T-cell (primary cell): ENCODE measurements at places on chromosomes 1 and 21. TPM values are rescaled to one million over a fixed set of nuclear protein-coding genes. Genes with fewer than 3 reads are reported as not detected.

- DNase-seq: no peak
Observed at GRCh38 chr21:46000731-46001641, 19.4 kb downstream of the COL6A1 start.

- DNase-seq: no peak
Observed at GRCh38 chr1:100292711-100293110, 26.7 kb downstream of the RTCA start.

HPDL gene
- total RNA-seq: 0.68 TPM

GRCh38 chr21:45150638-45151131 is 76.3 kb downstream of the ADARB1 start:
- DNase-seq: no peak

- DNase-seq: peak; percentile 81
Observed at GRCh38 chr1:26692793-26693490, 2.9 kb upstream of the ARID1A start.

ABCA4 gene
- total RNA-seq: not detected

DNA sequence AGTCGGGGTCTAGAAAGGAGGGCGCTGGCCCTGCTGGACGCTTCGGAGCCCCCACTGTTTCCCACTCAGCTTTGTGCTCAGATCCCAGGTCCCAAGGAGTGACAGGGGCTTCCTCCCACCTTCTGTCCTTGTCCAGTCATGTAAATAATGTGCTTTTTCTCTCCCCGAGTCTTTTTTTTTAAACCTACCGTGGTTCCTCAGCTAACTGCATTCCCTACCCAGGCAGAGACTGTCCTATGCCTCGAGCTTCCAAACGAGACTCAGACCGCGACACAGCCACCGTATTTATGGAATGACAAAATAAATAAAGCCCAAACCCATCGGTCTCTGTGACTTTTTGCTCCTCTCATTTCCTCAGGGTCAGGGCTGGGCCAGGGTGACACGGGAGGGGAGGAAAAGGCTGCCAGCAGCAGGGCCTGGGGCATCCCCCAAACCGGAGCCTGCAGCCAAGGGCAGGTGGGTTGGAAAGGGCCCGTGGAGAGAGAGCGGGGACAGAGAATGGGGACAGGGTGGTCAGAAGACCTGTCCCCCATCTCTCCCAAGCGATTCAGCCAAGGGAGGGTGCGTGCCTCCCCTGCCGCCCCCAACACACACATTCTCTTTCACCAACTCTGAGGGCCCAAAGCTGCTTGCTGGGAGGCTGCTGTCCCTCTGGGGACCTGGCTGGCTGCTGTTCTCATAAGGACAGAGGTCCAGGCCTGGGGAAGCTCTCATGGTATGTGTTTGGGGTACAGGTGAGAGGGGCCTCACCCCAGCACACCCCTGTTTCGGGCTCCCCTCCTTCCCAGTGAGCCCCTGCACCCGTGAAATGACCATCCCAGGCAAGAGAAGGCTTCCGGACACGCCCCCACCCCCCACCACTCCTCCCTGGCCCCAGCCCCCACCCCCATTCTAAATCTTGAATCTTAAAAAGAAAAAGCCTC is 55.4 kb downstream of the KCNAB2 start:
- DNase-seq: no peak

FUCA1 gene
- 5.6 TPM for total RNA-seq

BSND gene
- not detected for total RNA-seq

DNA sequence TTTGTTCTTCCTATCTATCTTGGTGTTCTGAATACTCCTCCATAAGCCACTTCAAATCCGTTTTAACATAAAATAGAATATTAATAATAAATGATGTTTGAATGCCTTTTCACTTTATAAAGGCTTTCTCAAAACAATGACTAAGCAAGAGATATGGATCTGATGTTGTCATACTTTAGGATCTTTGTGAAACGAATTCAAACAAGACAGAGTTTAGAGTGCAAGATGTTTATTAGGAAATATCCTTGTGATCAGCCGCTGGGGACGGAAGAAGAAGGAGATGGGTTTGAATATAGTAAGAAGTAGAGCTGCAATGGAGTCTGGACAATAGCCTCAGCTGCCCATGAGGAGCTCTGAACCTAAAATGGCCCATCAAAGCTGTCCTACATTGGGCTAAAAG is 351.8 kb downstream of the NEGR1 start:
- no peak for DNase-seq

NTNG1 gene
- total RNA-seq: 0.13 TPM

DNA sequence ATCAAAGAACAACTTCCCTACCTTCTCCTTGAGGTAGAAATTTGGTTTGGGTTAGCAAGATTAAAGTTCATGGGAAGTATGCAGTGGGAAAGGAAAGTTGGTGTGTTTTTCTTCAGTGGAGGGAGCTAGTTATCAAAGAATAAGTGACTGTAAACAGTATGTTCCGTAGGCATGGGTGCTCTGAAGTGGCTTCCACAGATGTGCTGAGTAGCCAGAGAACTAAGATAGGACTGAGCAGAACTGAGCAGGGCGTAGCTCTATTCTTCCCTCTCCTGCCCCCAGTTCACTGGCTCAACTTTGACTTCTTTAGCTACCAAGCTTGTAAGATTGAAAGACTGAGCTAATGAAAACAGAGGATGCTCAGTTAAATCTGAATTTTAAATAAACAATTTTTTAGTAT is 3.4 kb downstream of the ADCY10 start:
- no peak for DNase-seq

- no peak for DNase-seq
Observed at GRCh38 chr1:235331401-235331800, 3.0 kb downstream of the GGPS1 start.

PADI1 gene
- not detected for total RNA-seq

GRCh38 chr1:19812875-19813642 is 2.0 kb downstream of the RNF186 start:
- DNase-seq: no peak

DNA sequence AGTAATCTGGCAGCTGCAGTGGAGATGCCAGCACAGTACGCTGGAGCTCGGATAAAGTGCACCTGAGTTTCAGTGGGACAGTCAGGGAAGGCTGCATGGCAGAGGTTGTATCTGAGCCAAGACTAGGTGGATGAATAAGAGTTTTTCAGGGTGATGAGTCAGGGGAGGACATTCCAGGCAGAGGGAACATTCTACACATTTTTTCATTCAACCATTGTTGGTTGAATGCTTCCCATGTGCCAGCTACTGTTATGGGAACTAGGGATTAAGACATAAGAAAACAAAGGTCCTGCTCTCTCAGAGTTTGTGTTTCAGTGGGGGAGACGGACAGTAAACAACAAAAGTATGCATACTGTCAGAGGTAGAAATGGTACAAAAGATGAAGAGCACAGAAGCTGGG is 5.2 kb downstream of the LEPR start:
- no peak for DNase-seq

DNA sequence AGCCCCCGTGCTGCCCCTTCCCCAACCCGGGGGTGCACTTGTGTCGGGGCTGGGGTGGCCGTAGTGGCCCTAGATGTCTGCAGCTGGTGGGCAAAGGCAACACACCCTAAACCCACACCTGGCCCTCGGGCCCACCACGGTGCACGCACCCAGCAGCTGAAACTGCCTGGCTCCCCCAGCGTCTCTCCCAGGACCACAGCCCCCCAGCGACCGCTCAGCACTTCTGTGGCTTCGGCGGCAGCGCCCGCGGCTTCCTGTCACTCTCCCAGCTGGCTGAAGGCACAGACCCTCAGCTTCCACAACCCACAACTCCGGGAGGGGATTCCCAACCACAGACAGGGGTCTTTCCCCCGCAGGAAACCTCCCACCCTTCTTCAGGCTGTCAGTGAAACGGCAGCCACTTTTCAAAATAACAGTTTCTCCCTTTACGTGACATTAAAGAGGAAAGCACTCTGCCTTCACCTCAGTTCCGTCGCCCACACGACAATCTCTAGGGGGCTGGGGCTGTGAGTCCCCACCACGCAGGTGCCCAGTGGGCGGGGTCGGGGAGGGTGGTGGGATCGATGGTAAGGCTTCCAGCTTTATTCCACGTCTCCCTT is 40.7 kb upstream of the COL6A2 start:
- no peak for DNase-seq

GRCh38 chr1:8340448-8340847 is 22.5 kb downstream of the SLC45A1 start:
- no peak for DNase-seq
